ENCODE measurements at places on chromosomes 5 and 9.

- DNase-seq, result no peak
These were observed 72.5 kb upstream of the CACNA1B start for GRCh38 chr9:137804908-137805630.

- DNase-seq, result no peak
These were observed 4.4 kb downstream of the SSNA1 start for GRCh38 chr9:137192859-137193258.

DNA sequence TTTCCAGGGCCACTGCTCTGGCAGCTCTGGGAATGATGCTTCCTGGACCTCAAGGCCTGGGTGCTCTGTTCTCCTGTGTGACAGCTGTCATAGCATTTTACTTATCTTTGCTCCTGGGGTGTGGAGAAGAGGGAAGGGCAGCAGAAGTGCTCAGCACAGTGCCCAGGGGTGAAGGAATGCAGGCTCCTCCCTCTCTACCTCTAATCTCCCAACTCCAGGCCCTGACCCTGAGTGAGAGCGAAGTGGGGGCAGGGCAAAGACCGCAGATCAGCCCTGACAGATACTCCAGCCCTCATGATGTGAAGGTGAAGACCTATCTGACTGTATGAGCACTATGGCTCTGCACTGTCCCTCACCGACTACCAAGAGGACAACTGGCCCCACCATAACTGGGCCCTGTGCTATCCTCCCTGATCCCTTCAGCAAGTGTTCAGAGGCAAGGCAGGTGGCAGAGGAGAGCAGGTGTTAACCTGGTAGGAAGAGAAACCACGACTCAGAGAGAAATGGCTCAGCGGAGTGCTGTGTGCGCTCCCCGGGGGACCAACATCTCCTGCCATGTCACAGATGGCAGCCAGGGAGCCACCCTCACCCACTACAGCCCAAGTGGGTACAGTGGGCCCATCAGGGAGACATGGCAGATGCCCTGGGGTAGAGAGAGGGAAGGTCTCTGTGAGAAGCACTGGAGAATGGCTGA lies 16.8 kb downstream of the ACSL6 start:
- DNase-seq, result no peak

DNA sequence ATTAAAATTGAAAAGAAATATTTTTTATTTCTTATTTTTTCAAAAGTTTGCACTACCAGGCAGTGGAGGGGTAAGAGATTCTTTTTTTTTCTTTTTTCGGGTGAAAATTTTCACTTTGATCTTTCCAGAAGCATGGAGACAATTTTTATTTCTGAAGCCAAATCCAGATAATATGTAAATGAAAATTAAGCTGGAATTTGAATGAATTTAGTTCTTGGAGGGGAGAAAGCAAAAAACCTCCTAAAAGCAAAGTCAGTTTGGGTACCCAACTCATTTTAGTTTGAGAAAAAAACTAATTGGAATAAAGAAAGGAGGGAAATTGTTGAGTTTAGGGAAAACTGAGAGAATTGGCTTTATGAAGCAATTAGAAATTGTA lies 872 bp downstream of the ZNF618 start:
- DNase-seq, result no peak

- no peak for DNase-seq
These were observed 190.9 kb downstream of the RFK start for GRCh38 chr9:76203373-76203772.

- DNase-seq, result no peak
These were observed 267.9 kb downstream of the COX7C start for GRCh38 chr5:86885489-86886230.

DNA sequence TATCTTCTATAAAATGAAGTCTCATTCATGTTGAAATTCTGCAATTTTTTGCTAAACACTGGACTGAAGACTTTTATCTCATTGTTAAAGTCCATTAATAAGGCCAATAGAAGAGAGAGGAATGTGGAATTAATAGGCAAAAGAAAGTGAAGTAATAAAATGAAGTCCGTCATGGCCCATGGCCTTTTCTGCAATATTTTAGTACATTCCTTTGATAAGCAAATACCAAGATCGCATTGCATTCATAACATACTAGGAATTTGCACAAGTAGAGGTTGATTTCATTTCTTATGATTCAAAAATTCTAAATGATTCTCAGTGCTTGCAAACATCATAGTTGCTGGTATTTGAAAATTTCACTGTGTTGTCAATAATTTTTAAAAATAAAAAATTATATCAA lies 664.0 kb downstream of the NR2F1-AS1 start:
- DNase-seq, result no peak

GRCh38 chr9:136201609-136202453 lies 3.1 kb downstream of the LHX3 start:
- DNase-seq, result no peak

DNA sequence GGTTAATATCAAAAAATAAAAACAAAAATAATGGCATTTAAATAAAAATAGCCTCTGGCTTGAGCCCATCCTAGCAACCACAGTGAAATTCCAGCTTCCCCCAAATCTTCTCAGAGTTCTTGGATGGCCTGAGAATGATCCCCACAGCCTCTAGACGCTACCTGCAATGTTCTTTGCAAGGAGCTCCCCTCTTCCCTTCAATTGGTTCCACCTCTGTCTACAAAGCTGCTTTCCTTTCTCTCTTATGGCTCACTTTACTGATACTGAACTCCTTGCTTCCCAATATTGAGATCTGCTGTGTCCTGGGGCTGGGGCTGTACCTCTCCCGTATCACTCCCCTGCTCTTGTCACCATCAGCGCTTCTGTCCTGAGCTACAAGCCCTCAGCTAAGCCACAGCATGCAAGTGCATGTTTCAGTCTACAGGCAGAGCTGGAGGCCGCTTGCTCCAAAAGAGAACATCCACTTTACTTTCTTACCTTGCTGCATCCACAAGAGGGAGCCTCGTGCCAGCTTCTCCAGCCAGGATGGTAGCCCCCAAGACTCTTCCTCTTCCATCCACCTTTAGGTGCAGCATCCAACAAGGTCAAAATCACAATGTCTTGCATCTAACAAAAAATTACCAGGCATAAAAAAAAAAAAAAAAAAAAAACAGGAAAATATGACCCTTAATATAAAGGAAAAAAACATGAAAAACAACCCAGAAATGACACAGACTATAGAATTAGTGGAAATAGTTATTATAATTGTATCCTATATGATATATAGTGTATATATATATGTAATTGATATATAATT lies 57.4 kb upstream of the PRSS3 start:
- peak; percentile 29 for DNase-seq

GRCh38 chr5:16773991-16774390 lies 157.2 kb upstream of the RETREG1 start:
- DNase-seq, result no peak

GRCh38 chr5:139633295-139634027 lies 14.7 kb upstream of the CXXC5 start:
- no peak for DNase-seq

GRCh38 chr9:105500108-105500766 lies 52.4 kb downstream of the FSD1L start:
- DNase-seq, result no peak

DNA sequence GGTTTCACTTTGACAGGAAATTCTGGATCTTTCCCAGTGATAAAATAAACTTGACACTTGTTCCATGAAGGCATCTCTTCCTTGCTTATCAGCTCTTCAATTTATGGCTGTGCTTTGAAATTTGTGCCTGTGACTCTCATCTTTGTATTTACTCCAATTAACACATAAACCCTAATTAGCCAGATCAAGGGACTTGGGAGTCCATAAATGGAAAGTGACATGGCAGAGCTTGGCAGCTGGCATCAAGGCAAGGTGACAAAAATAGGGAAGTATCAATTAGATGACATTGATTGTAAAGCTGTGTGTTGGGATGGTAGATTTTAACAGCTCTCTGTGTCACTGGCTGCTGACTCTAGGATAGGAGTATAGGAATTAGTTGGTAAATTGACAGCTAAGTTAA lies 133.9 kb downstream of the PBX3 start:
- no peak for DNase-seq

GRCh38 chr5:177447611-177448243 lies 1.1 kb downstream of the PRR7 start:
- DNase-seq, result no peak

- DNase-seq, result no peak
These were observed 29.3 kb upstream of the RPS23 start for GRCh38 chr5:82307451-82307850.

- no peak for DNase-seq
These were observed 170.2 kb upstream of the POU5F2 start for GRCh38 chr5:93911609-93912008.

DNA sequence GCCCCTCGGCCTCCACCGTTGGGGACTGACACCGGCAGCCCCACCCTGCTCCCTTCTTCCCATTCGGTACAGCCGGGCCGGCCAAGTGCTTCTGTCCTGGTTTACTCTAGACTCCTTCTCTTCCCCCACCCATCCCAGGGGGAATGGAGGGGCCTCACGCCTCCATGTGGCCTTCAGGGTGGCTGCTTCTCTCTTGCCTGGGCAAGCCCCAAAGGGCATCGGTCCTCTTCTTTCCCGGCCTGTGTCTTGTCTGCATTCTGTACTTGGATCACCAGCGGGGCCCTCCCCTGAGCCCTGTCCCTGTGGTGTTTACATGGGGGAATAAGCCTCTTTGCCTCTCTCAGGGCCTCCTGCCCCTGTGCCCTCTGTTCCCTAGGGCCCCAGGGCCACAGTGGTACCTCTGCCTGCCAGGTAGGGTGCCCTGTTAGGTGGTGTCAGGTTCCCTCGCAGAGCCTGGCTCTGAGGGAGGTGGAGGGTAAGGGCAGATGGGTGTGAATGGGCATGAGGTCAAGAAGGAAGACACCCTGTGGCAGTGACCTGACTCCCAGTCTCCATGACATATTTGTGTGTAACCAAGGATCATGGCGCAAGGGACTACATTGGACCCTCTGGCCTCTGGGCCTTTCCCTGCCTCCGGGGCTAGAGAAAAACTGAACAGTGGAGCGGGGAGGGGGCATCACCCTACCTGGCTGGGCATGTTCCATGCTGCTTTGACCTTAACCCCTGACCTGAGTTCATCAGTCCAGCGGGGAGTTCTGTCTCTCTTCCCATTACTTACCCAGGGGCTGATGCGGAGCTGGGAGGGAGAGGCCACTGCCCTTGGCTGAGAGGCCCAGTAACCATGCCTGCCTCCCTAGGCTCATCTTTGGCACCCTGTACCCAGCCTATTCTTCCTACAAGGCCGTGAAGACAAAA lies 1.6 kb downstream of the REEP2 start:
- no peak for DNase-seq

GRCh38 chr5:128038643-128039042 lies 44.9 kb upstream of the SLC12A2 start:
- DNase-seq, result peak; percentile 11

- no peak for DNase-seq
These were observed 24.1 kb downstream of the GSN start for GRCh38 chr9:121292051-121292450.

- no peak for DNase-seq
These were observed 6.8 kb downstream of the C9orf43 start for GRCh38 chr9:113417370-113417769.

- peak; percentile 79 for DNase-seq
These were observed 1.9 kb downstream of the SPTAN1 start for GRCh38 chr9:128554155-128554862.

DNA sequence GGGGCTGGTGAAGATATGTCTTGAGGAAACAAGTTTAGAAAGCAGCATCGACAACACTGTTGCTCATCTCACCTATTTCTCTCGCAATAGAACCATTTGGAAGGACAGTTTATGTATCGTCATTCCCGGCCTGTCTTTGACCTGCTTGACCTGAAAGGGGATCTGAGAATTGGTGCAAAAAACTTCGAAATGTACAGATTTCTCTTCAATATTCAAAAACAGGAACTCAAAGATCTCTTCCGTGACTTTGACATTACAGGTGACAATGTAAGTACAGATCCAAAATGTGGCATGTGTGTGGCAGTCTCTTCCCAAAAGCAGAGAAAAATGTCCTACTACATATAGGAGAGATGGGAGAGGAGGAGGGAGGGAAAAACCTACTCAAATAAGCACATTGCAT lies 6.5 kb downstream of the EFCAB9 start:
- DNase-seq, result no peak

- no peak for DNase-seq
These were observed 22.3 kb upstream of the OMD start for GRCh38 chr9:92446536-92446935.

- no peak for DNase-seq
These were observed 954.7 kb upstream of the ARRDC3 start for GRCh38 chr5:92337772-92338234.

DNA sequence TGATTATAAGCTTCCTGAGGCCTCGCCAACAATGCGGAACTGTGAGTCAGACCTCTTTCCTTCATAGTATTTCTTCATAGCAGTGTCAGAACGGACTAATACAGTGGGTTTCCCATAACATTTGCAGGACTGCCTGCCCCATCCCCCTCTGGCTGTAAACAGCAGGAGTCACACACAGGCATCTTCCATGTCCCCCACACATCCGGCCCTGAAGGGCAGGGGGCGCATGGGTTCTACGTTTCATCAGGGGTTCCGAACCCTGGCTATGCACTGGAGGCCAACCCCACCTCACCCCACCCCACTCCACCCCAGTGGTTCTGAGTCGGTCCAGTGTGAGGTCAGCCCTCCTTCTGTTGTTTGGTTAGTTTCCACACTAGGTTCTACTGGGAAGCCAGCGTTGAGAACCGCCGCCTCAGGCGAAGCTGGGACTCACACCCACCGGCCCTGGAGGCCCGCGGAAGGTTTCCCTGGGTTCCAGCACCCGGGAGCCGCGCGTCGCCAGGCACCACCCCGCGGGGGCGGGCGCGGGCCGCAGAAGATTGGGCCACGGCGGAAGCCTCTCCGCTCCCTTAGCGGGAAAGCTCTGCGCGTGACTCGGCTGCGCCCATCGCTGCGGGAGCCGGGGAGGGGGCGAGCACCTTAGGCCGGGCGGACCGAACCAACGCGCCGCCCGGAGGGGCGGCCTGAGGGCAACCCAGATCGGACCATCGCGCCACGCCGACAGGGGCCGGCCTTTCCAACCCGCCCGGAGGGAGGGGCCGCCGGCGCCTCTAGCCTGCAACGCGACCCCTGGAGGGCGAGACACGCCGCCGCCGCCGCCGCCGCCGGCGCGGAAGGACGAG lies at the start of gene RUSC2:
TSS of gene RUSC2 (plus strand) at position 799 of the 842 bp plus-strand sequence. CDS start 56,411 bp downstream, outside the sequence.
- DNase-seq, result peak; percentile 84

DNA sequence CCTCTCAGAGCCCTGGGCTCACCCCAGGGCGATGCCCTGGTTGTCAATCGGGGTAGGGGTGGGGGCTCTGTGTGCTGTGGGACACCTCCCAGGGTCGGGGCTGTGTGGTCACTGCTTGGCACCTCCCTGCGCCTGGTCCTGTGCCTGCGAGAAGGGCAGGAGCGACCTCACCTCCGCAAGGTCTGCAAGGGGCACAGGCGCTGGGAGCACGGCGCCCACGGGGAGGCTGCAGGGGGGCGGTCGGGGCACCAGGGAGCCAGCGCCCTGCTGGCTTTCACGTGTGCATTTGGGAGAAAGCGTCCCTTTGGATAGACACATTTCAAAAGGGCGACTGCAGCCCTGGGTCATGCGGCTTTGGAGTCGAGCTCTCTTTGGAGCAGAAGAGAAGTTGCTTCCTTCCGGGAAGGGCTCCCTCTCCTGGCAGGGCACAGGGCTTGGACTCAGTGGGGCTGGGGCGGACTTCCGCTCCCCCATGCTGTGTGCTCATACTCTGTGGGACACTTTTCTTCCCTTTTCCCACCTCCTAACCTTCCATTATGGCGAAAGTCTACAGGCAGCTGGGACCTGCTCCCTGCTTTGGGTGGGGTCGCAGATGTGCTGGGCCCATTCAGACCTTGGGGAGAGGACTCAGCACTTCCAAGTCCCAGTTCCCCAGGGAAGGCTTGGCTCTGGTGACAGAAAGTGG lies 52.9 kb upstream of the SLC28A3 start:
- DNase-seq, result no peak

- no peak for DNase-seq
These were observed 54.8 kb upstream of the GPBP1 start for GRCh38 chr5:57119031-57119430.

Data from AG04450 (cell line).